ENCODE measurements at places on chromosomes 1 and 21.
A peak's percentile ranks its signal among the peaks of the same experiment; 100 is the strongest.

- no peak for DNase-seq
Measured at GRCh38 chr1:48654606-48655210, 122.0 kb downstream of the BEND5 start.

DNA sequence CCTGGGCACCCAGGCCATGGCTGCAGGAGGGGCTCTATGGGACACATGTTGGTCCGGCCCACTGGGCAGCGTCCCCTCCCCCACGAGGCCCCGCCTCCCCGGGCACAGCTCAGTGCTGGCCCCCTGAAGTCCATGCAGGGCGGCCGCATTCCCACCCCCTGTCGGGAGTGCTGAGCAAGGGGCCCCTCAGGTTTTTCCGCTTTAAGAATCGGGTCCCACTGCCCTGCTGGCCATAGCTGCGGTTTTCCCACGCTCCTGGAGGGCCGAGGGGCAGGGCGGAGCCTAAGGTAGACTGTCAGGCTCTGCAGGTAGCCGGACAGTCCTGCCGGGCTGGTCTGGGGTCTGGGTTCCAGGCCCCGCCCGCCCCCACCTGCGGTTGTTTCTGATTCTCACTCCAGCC lies 43.5 kb upstream of the CCDC27 start:
- no peak for DNase-seq

GRCh38 chr1:185776522-185776921 lies 42.3 kb downstream of the HMCN1 start:
- DNase-seq, result no peak

- DNase-seq, result no peak
Measured at GRCh38 chr1:98058676-98059075, 137.8 kb upstream of the DPYD start.

- DNase-seq, result no peak
Measured at GRCh38 chr1:87563211-87563610, 234.5 kb downstream of the LMO4 start.

DNA sequence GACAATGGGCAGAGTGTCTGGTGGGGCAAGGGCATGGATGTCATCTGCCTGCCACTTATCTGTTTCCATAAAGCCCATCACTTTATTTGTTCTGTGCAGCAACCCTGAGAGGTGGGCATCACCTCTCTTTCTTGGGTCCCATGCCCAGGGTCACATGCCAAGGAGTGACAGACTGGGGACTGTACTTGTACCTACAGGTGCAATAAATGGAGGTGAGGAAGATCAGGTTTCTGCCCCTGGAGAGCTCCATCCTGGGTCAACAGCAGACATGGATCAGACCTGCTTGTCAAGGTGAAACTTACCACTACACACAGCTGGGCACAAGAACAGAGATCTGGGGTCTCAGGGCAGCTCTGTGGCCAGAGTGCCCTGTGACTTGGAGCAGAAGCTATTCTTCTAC lies 18.4 kb upstream of the PRDM16 start:
- no peak for DNase-seq

GRCh38 chr1:34268311-34268954 lies 91.7 kb downstream of the C1orf94 start:
- peak; percentile 2 for DNase-seq

DNA sequence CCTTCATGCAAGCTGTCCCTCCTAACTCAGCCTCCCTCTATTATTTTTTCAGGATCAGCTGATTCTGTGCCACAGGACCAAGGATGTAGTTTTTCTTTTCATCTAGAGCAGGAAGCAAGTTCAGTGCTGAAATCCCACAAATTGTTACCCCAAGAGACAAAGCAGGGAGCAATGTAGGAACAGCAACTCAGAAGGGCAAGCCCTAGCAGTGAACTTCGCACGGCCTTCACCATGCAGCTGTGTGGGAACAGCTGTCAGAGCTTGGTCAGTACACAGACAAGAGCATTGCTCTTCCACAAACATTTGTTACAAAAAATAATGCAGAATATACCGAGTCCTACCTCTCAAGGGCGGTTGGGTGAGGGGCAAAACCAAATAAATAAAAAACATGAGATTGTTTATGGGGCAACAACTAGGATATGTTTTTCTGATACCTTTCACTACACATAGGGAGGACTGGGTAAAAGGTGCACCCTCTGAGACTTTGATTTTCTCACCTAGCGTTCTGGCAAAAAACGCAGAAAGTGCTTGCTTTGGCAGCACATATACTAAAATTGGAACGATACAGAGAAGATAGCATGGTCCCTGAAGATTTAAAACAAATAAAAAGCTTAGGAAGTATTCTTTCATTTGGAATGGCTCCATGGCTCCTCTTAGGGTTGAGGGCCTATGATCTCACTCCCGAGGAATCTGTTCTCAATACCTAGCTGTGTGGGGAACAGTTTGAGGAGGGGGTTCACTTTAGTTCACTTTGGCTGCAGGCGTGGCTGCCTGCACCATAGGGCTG lies 37.1 kb upstream of the ANGPTL7 start:
- DNase-seq, result no peak

DNA sequence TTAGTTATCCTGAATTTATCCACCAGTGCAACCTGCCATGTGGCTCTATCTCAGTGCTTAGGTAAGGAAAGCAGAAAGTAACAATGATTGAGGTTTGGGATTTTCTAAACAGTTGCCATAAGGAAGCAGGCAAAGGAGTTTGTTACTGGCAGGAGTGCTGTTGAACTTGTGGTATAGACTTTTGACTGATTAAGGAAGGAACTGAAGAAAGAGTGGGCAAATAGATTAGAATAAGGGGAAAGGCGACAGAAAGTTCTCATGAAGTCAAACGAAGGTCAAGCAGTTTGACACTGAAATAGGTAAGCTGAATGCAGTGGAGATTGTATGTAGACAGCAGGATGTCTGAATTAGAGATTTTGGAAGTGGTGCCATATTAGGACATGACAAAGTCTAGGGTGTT lies 24.2 kb upstream of the CR2 start:
- no peak for DNase-seq
